T-cell (primary cell): ENCODE measurements at places on chromosomes 5 and 9. TPM values are rescaled to one million over a fixed set of nuclear protein-coding genes. Genes with fewer than 3 reads are reported as not detected.

The IFNA21 gene
- total RNA-seq = not detected

The ANKRD20A1 gene
- total RNA-seq = not detected

The DMRTA1 gene
- not detected for total RNA-seq

The CD14 gene
- 1.8 TPM for total RNA-seq

The MSANTD3 gene
- 7.7 TPM for total RNA-seq

The KLHL9 gene
- total RNA-seq = 26.0 TPM

The GRXCR2 gene
- not detected for total RNA-seq

The MCTP1 gene
- 2.9 TPM for total RNA-seq

The LCN1 gene
- total RNA-seq = not detected

The LECT2 gene
- not detected for total RNA-seq

The RANBP17 gene
- not detected for total RNA-seq

The CD274 gene
- 6.7 TPM for total RNA-seq

The BARX1 gene
- not detected for total RNA-seq

The GMCL2 gene
- total RNA-seq = not detected

The ZNG1A gene
- 28.2 TPM for total RNA-seq

The ADGRD2 gene
- not detected for total RNA-seq

The TRPM6 gene
- not detected for total RNA-seq

The CLTA gene
- total RNA-seq = 42.8 TPM

The OTP gene
- total RNA-seq = not detected

The ABCA2 gene
- 122 TPM for total RNA-seq

The OBP2B gene
- not detected for total RNA-seq
